NCI-H146 (cell line): ENCODE measurements at places on chromosomes 2 and 18.

GRCh38 chr18:54713386-54713785 lies 114.9 kb upstream of the RAB27B start:
- no peak for DNase-seq

- DNase-seq = no peak
Observed at GRCh38 chr2:198975779-198976178, 482.0 kb downstream of the SATB2 start.

DNA sequence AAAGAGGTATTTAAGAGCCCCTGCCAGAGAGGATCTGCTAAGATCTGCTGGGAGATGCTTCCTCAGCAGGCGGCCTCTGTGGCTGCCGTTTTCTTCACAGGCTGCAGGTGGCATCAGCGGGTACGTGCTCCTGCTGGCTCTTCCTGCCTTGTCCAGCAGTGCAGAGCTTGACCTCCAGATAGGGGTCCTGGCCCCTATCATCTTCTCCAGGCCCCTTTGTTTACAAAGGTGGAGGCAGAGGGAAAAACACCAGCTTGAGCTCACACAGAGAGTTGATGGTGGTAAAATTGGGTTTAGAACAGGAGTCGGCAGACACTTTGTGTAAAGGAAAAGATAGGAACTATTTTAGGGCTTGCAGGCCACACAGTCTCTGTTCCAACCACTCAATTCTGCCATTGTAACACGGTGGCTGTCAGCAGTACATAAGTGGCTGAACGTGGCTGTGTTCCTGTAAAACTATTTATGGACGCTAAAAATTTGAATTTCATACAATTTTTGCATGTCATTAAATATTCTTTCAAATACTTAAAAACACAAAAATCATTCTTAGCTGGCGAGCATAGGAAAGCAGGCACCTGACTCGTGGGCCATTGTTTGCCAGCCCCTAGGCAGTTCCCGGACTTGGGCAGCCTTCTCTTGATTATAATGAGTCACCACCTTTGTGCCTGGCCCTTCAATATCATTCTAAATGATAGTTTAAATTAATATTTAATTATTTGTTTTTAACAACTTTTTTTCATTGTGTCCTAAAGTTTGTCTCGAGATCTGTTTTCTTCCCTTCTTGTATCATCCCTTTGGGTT lies 98.2 kb upstream of the B3GNT7 start:
- peak; percentile 54 for DNase-seq

GRCh38 chr2:71610671-71611070 lies 157.3 kb downstream of the DYSF start:
- DNase-seq = no peak

GRCh38 chr2:235165631-235166030 lies 213.8 kb downstream of the SH3BP4 start:
- DNase-seq = no peak

- DNase-seq = no peak
Observed at GRCh38 chr2:178265851-178266250, 71.5 kb downstream of the OSBPL6 start.

DNA sequence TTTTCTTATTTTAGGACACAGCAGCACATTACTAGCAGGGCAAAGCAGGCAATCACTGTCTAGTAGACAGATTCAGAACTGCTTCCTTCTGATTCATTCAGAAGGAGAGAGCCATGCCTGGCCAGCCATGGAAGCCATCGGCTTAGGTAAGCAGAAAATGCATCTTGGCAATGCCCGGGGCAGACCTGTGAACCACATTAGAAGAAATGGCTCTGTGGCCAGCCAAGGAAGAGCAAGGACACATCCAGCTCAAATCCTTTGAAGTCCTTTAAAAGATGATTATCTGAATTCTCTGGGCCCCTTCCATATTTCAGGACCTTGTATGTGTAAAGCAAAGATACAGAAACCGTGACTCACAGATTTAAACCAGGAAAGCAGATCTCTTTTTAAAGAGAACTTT lies 227.4 kb downstream of the PID1 start:
- no peak for DNase-seq

GRCh38 chr18:79459946-79460480 lies 64.3 kb downstream of the NFATC1 start:
- no peak for DNase-seq

- no peak for DNase-seq
Observed at GRCh38 chr2:75892490-75892889, 181.8 kb upstream of the GCFC2 start.

- DNase-seq = no peak
Observed at GRCh38 chr2:235963853-235964577, 204.2 kb downstream of the GBX2 start.

DNA sequence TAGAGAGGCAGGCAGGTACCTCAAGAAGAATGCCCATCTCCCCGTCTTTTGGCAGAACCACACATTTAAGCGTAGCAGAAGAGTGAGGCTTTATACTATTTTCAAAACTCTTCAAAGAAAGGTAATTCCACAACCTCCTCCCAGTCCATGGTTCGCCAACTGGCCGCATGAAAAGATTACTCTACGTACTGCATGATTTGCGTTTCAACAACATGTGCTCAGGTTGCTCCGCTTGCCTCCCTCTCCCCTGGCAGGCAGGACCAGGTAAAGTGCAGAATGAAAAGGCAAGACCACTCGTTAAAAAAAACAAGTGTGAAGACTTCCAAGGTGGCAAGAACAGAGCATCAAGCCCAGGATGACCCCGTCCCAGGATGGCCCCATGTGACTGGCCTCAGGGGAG lies 143.7 kb downstream of the SP3 start:
- no peak for DNase-seq

DNA sequence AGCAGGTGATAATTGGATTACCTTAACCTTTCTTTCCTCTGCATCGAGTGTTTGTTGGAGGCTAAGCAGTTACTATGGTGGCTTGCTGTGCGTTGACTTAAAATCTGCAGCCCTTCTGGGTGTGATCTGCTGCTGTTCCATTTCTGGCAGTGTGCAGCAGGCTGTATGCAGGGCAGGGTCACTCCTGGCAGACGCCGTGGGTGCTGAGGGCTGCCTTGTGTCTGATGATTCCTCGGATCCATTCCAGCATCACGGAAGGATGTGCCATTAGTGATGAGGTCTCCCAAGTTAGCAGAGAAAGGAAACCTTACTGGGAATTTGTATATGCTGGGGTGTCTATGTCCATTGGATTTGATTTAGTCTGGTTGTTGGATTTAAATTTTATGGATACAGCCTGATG lies 310.8 kb downstream of the AGAP1 start:
- no peak for DNase-seq

GRCh38 chr18:50633992-50634391 lies 74.1 kb downstream of the MAPK4 start:
- no peak for DNase-seq

DNA sequence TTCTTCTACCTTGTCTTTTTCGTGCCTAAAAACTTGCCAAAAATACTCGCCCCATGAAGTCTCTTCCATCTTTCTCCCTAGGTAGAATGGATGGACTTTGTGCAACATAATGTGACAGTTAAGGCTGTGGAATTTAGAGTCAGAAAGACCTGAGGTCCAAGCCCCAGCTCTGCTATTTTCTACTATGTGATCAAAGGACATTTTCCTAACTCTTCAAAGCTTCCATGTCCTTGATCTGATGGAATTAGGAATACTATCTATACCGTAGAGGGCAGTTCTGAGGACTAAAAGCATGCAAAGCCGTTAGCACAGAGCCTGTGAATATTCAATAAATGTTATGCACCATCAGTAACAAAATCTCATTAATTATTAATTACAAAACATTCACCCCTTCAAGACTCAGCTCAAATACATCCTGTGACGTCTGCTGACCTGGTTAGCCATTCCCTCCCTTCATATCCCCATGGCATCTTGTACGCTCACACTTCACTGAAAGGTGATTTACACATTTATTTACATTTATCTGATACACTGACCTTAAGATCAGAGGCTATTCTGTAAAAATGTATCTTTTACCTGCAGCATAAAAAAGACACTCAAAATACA lies 15.1 kb downstream of the IWS1 start:
- no peak for DNase-seq

DNA sequence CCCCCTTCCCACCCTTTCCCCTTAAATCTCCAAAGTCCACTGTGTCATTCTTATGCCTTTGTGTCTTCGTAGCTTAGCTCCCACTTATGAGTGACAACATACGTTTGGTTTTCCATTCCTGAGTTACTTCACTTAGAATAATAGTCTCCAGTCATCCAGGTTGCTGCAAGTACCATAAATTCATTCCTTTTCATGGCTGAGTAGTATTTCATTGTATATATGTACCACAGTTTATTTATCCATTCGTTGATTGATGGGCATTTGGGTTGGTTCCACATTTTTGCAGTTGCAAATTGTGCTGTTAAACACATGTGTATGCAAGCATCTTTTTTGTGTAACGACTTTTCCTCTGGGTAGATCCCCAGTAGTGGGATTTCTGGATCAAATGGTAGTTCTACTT lies 14.5 kb upstream of the ZNF638 start:
- no peak for DNase-seq
